ENCODE measurements at places on chromosomes 7 and 10. TPM values are rescaled to one million over a fixed set of nuclear protein-coding genes. Genes with fewer than 3 reads are reported as not detected.

STEAP2 gene
- total RNA-seq, result 11.5 TPM

MYH16 gene
- total RNA-seq, result not detected

C10orf62 gene
- not detected for total RNA-seq

BHLHA15 gene
- total RNA-seq, result 0.81 TPM

RBAK gene
- 9.8 TPM for total RNA-seq

STK17A gene
- total RNA-seq, result 35.4 TPM

SHH gene
- total RNA-seq, result 10.1 TPM

CLCN1 gene
- not detected for total RNA-seq

ASB10 gene
- total RNA-seq, result not detected

SLC13A1 gene
- not detected for total RNA-seq

WIPF3 gene
- total RNA-seq, result 0.67 TPM

CASP7 gene
- total RNA-seq, result 32.5 TPM

UTF1 gene
- total RNA-seq, result not detected

SUPV3L1 gene
- total RNA-seq, result 21.0 TPM

NPY gene
- not detected for total RNA-seq

CFTR gene
- 28.0 TPM for total RNA-seq

SPDYE11 gene
- total RNA-seq, result not detected

CABCOCO1 gene
- not detected for total RNA-seq

NPFFR1 gene
- 1.1 TPM for total RNA-seq

PRPS1L1 gene
- total RNA-seq, result not detected

SFTPD gene
- 780 TPM for total RNA-seq

PSPH gene
- 10.1 TPM for total RNA-seq

INA gene
- total RNA-seq, result not detected

FXYD4 gene
- total RNA-seq, result 1.1 TPM

AMPH gene
- total RNA-seq, result 0.58 TPM

RPEL1 gene
- not detected for total RNA-seq

CRHR2 gene
- not detected for total RNA-seq

GPR146 gene
- total RNA-seq, result 40.0 TPM

PITRM1 gene
- 65.0 TPM for total RNA-seq

GPR15LG gene
- not detected for total RNA-seq

SSC4D gene
- 1.1 TPM for total RNA-seq

TRIM50 gene
- 0.20 TPM for total RNA-seq

ANXA8 gene
- total RNA-seq, result 39.5 TPM

AGR2 gene
- 66.3 TPM for total RNA-seq

UCMA gene
- not detected for total RNA-seq

ACTL6B gene
- total RNA-seq, result not detected

ZNF138 gene
- 5.2 TPM for total RNA-seq

GARIN1A gene
- total RNA-seq, result 2.1 TPM

FAM24B gene
- total RNA-seq, result 3.6 TPM

FGL2 gene
- 32.1 TPM for total RNA-seq

CLRN3 gene
- not detected for total RNA-seq

AKR1C8 gene
- 0.55 TPM for total RNA-seq

ARHGEF35 gene
- 11.5 TPM for total RNA-seq

CYP3A5 gene
- total RNA-seq, result 15.1 TPM

PMS2 gene
- total RNA-seq, result 12.5 TPM

WDR86 gene
- total RNA-seq, result 1.3 TPM

CRTAC1 gene
- 128 TPM for total RNA-seq

CFAP43 gene
- 0.75 TPM for total RNA-seq

HNRNPF gene
- 183 TPM for total RNA-seq

HABP2 gene
- 3.6 TPM for total RNA-seq

TAF3 gene
- 11.8 TPM for total RNA-seq

COL1A2 gene
- total RNA-seq, result 321 TPM

LLCFC1 gene
- not detected for total RNA-seq

OPALIN gene
- not detected for total RNA-seq

Measured in upper lobe of right lung (tissue), 1 donor.